HAP-1 (cell line): ENCODE measurements at places on chromosomes 3 and 15.

DNA sequence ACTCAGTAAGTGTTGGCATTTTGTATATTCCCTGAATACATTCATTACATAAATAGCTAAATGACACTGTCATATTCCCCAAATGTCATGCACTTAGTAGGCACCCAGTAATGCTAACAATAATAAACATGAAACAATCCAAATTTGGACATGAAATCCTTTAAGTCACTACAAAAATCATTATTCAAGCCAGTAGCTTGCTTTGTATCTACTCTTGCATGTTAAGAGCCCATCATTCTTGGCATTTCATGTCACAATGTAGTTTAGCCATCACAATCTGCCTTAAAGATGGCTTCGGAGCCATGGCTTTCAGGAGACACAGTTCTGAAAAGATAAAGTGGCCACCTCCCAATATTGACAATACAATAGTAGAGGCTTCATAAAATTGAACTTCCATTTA is 32.9 kb upstream of the TM4SF4 start:
- no peak for DNase-seq

DNA sequence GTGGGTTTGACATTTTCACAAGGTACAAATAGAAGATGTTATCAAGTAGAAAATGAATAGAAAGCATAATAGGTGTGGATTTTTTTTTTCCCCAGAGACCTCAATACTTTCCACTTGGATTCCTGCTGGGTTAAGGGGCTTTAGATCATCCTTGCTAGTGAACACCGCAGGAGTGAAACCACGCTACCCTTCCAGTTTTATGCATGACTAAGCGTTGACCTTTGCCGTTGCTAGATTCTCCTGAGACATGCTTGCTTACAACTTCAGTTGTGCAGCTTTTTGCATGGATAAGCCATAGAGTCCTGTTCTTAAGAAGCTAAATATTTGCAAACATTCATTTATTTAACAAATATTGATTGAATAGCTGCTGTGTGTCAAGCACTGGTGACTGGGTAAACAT is 299.7 kb upstream of the LMCD1 start:
- no peak for DNase-seq

DNA sequence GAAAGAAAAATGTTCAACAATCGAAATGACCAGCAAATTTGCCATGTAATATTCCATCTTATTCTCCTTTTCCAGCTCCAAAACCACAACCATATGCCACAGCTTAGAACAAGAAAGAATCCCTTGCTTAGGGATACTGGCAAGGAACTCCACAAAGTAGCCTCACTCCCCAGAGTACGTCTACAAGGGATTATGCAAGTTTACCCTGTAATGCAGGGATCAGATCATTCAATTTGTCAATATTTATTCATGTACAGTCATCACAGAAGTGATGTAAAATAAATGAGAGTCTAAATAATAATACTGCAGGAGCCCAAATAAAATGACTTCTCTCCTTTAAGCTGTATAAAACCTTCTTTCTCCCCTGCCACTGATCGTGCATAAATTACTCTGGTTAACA is 23.5 kb upstream of the MYO1E start:
- no peak for DNase-seq

DNA sequence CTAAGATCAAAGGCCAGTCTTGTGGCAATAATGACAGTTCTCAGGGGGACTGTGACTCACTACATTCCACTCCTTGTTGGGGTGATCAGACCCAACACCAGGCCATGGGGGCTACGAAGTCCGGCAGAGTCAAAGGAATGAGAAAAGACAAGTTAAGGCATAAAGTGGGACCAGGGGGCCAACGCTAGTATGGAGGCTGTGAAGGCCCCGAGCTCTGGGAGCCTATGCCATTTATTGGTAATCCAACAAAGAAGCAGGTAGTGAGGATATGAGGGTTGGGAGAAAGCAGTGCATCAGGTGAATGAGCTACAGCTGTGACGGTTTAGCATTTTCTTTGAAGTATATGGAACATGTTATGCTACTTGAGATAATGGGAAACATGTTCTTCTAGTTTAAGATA is 104.4 kb upstream of the C2CD4B start:
- no peak for DNase-seq

- no peak for DNase-seq
Observed at GRCh38 chr15:40058476-40059140, 19.6 kb upstream of the SRP14 start.

DNA sequence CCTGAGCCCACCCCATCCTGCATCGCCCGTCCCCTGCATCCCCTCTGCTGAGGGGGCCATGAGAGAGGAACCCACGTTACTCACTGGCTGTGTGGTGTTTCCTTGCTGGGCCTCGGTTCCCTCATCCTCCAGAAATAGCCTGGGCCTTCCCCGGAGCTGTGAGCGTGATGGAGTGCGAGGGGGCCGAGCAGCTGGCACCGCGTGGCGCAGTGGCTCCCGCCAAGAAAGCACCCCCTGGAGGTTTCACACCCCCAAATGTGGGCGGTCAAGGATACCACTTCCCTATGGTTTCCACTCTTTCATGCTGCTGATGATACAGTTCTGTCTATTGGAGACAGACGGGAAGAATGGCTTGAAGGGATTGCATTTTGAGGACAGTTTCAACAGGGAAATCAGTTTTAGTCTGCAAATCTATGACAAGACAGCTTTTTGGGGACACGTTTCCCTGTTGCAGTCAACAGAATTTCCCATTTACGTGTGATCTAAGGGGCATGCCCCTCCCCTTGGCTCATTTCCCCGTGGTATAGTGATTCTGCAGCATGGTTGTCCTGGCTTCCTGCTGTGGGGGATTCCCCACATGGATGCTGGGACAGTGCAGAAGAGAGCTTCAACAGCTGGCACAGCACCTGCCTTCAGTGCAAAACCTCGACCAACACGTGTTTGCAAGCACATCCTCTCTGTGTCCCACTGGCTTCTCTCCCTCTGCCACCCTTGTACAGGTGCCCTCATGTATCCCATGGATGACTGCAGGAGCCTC is 377.5 kb downstream of the LRTM1 start:
- DNase-seq: no peak

GRCh38 chr15:94029495-94029894 is 201.9 kb upstream of the MCTP2 start:
- DNase-seq: no peak

DNA sequence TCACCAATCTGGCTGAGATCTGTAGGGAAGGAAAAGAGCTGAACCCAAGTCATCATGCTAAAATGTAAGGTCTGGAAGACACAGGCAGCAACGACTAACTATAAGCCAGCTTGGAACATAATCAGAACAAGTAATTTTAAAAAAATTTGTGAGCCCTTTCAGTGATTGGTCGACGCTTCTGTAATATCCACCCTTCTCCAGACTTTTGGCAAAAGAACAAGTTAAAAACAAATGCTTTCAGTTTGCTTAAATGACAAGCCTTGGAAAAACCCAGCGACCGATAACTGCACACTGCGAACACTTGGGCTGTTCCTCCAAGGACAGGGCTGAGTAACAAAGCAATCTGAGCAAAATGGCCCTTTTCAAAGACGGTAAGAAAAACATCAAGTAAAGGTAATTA is 49.6 kb downstream of the PCSK6 start:
- DNase-seq: no peak

DNA sequence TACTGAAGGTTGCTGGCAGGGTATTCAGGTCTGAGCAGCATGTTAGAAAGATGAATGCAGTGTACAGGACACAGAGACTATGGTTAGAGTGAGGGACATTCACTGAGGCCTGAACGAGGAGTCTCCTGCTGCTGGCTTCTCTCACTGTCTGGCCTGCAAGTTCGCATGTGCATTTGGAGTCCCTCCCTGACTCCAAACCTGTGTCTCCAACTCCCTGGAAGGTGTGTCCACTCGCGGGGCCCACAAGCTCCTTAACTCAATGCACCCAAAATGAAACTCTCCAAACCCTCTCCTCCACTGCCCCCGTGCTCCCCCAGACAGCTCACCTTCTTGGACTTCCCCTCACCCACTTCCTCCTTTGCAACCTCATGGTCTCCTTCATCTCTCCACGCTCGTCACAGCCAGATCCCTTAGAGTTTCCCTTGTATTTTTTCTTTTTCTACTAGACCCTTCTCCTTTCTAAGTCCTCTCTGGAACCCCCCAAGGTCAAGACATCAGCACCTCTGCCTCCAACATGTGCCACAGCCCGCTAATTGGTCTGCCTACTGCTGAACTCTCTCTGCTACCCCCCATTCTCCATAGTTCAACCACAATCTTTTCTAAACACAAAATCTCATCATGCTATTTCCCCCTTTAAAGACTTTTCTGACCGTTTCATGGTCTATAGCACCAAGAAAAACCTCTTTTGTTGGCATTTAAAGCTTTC is 58.3 kb downstream of the HES1 start:
- DNase-seq: no peak

- DNase-seq: no peak
Observed at GRCh38 chr15:59185725-59186124, 20.9 kb upstream of the LDHAL6B start.

- no peak for DNase-seq
Observed at GRCh38 chr15:59060348-59060747, 44.6 kb upstream of the CCNB2 start.

- DNase-seq: no peak
Observed at GRCh38 chr3:39113291-39113690, 5.8 kb downstream of the TTC21A start.

DNA sequence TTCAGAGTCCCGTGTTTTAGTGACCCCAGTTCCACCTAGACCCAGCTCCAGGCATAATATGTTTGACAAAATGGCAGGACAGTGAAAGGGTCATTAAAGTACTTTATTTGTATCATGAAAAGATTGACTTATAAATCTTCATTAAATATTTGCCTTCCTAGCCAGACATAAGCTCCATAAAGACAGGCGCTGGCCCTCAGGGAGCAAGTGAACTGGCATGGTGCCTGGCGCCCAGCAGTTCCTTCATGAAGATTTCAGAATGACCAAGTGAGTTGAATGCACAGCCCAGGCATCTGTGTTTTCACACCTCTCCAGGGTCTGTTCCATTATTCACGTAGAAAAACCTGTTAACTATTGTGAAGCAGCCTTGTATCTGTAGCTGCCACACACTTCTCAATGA is 166.2 kb downstream of the GAP43 start:
- DNase-seq: no peak

DNA sequence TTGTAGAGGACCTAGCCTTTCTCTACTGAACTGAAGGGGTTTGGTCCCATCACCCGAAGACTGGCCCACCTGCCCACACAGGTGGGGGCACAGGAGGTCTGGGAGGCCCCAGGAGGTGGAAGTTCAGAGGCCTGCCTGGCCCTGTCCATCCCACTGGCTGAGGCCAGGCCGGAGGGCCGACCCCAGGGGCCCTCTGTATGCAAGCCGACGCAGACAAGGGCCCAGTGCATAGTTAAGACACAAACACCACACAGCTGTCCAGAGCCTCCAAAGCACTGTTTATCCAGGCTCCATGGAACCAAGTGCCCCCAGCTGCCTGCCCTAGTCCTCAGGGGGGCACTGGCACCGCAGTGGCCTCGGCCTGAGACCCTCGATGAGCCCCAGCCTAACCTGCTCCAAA is 26.7 kb downstream of the SNX33 start:
- DNase-seq: no peak

DNA sequence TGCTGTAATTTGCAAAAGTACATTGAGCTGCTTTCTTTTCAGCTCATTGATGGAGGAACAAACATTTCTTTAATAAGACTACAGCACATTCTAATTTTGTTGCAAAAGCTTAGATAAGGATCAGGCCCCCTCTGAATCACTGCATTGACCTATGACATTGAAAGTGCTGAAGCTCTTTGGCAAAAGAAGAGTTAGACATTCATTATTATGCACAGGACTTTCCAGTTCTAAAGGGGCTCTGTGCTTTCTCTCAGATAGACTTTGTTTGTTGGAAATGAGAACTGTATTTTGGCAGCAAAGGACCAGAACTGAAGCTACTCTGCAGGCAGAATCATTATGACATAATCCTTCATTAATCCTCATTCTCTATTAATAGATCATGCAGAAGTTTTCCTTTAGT is 252.9 kb upstream of the SOX2 start:
- DNase-seq: peak; percentile 49

GRCh38 chr15:78004222-78004727 is 73.2 kb downstream of the TBC1D2B start:
- DNase-seq: no peak

DNA sequence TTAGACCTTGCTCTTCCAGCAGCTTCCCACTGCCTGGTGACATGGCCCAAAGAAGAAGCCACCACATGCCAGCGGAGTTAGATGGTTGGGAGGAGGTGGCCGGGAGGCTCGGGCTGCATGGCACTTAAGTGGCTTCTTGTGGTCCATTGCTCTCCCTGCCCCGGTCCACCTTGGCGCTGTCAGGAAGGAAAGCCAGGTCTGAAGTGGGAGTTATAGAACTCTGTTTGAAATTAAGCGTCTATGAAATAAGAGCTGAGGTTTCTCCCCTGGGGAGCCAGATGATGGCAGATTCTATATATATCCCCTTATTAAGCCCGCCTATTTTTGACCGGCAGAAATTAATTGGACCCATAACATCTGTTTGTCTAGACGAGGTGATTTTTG is 61.2 kb downstream of the ITGA11 start:
- DNase-seq: no peak

DNA sequence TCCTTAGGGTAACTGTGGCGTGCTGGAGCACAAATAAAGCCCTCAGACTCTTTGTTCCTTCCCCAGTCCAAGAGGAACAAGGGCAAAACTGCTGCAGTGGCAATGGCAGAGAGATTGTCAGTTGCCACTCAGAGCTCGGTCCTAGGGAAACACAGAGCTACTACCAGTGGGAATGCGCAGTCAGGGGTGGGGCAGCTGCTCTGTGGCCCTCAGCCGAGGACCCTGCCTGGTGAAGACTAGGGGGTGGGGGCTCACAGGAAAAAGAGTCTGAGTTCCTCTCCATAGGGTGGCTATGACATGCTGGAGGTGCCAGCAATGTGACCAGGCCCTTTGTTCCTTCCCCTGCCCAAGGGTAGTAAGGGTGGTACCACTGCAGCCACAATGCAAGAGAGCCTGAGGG is 43.8 kb downstream of the TMCO5A start:
- no peak for DNase-seq

- DNase-seq: no peak
Observed at GRCh38 chr3:32705232-32705631, 20.2 kb downstream of the CNOT10 start.

DNA sequence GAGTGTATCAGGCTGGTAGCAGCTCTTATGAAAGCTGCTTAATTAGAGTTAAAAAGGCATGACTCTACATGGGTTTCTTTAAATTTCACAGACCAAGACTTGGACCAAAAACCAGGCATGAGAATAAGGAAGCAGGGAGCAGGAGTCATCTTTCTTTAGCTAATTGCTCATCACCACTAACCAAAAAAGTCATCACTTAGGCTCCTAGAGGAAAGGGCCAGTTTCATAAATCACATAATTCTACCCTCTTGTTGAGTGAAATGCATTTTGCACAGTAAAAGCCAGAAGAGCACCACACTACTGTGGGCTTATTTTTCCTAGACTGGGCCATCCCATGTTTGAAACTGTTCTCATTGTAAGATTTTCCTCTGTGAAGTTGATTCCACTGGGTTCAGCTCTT is 175.6 kb downstream of the GREM1 start:
- no peak for DNase-seq

DNA sequence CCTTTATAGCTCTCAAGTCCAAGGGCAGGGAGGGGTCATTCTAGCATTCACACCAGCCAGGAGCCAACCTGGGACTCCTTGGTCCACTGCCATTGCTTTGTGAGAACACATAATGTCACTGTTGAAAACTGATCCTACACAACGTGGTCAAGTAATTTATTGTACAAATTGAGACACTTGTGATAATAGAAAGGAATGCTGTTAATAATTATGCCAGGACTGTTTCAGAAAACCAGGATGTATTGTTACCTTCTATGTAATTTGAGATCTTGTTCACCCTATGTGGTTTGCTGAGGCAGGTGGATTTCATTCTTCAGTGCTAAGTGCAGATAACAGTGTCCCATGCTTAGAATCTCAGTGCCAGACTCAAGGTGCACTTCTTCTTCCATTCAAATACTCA is 33.3 kb downstream of the TMCO5A start:
- DNase-seq: no peak
